Posterior vena cava (tissue), 2 donors: ENCODE measurements at places on chromosomes 4 and X.
A peak's percentile ranks its signal among the peaks of the same experiment; 100 is the strongest.

GRCh38 chr4:3293401-3294391, 875 bp downstream of the RGS12 start:
- DNase-seq: peak; percentile 81

DNA sequence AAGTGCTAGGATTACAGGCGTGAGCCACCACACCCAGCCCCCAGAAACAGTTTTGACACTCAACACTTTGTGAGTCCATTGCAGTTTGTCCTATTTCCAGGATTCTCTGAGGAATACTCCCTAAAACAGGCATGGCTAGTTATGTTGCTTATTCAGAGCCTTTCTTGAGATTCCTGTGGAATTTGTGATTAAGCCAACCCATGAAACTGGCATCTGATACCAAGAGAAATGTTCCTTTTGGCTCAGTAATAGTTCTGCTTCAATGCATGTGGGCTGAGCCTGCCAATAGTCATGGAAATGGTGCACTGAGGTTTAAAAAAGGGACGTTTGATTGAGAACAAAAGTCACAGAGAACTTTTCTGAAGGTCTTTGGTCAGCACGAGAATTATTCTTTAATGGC, 241.7 kb downstream of the PPP1R2C start:
- no peak for DNase-seq

DNA sequence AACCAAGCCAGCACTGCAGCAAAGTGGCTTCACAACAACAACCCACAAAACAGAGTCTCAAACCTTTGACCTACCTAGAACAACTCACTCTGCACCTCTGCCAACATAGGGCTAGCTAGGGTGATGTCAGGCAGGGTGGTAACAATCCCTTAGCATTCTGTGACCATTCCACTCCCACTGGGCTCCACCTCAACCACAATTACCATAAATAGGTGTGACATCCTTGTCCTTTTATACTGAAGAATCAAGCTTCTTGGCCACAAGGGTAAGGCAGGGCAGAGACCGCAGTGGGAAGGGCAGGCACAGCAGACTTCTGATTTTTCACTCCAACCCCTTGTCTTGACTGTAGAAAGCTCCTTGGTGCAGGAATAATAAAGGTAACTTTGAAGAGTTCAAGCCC, 795.4 kb upstream of the DIAPH2 start:
- no peak for DNase-seq

GRCh38 chr4:173264684-173265185, 69.4 kb downstream of the HMGB2 start:
- DNase-seq: no peak

GRCh38 chr4:174373821-174374220, 90.1 kb downstream of the CEP44 start:
- DNase-seq: no peak

GRCh38 chr4:60759518-60760245, 440.4 kb upstream of the ADGRL3 start:
- DNase-seq: no peak

- DNase-seq: no peak
Observed at GRCh38 chr4:115360431-115360830, 247.0 kb upstream of the NDST4 start.

DNA sequence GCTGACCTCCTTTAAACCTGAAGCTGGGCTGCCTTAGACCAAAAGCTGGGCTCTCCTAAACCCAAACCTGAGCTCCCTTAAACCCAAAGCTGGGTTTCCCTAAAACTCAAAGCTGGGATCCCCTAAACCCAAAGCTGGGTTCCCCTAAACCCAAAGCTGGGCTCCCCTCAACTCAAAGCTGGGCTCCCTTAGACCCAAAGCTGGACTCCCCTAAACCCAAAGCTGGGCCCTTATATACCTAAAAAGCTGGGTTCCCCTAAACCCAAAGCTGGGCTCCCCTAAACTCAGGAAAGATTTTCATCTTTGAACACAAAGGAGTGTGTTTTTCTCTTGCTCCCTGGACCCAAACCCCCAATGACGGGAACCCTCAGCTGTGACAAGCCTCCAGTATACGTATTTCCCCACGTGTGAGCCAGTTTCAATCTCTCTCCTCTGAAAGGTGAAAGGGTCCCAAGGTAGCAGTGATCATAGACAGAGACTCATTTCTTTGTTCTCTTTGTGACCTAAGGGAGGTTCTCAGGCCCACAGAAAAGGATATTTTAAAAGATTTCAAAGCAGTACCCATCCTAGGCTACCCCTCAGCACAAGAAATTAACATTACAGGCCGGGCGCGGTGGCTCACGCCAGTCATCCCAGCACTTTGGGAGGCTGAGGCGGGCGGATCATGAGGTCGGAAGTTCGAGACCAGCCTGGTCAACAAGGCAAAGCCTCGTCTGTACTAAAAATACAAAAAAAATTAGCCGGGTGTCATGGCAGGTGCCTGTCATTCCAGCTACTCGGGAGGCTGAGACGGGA, 31.3 kb upstream of the ASMTL start:
- no peak for DNase-seq

GRCh38 chrX:105314458-105314857, 94.0 kb upstream of the TEX13A start:
- DNase-seq: no peak

GRCh38 chr4:139847602-139848001, 182.0 kb downstream of the MGST2 start:
- no peak for DNase-seq

DNA sequence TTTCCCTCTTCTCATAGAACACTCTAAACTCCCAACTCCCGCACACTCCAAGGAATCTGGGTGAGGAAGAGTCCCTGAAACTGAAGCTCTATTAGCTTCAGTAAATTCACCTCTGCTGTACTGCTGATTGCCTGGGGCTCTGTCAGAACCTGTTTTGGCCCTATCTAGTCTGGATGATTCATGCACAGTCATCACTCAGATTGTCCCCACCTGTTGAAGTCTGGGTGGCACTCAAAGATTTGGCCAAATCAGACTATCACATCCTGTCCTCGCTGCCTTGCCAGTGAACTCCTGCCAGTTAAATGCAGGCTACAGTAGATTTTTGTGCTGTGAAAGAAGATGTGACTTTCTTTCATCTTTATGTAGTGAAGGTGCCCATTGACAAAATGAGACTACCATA, 63.5 kb upstream of the EMCN start:
- DNase-seq: no peak

GRCh38 chr4:82287720-82288119, 86.1 kb downstream of the HNRNPD start:
- DNase-seq: no peak

DNA sequence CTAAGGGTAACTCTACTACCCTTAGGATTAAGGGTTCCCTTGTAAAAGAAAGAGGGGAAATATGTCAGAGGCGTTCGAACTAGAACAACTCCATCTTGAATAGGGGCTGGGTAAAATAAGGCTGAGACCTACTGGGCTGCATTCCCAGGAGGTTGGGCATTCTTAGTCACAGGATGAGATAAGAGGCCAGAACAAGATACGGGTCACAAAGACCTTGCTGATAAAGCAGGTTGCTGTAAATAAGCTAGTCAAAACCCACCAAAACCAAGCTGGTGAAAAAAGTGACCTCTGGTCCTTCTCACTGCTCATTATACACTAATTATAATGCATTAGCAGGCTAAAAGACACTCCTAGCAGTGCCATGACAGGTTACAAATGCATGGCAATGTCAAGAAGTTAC, 922.0 kb downstream of the DMD start:
- DNase-seq: no peak

- DNase-seq: no peak
Observed at GRCh38 chr4:21888195-21888976, 60.2 kb downstream of the KCNIP4 start.

DNA sequence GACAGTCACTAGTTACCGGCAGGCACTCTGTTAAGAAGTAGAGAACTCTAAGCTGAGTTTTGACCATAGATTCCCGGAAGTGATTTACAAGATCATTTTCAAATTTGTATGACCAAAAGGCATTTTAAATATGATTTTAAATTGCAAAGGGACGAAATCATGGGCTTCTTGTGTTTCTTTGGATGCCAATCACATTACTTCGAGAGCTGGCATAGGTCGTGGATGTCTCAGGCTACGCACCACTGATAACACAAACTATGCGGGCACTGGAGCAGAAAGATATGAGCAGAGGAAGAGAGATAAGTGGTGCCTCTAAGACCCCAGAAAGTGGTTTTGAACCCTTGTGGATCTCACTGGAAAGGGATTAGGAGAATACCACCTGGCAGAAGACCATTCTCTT, 294.2 kb upstream of the FTHL17 start:
- no peak for DNase-seq

DNA sequence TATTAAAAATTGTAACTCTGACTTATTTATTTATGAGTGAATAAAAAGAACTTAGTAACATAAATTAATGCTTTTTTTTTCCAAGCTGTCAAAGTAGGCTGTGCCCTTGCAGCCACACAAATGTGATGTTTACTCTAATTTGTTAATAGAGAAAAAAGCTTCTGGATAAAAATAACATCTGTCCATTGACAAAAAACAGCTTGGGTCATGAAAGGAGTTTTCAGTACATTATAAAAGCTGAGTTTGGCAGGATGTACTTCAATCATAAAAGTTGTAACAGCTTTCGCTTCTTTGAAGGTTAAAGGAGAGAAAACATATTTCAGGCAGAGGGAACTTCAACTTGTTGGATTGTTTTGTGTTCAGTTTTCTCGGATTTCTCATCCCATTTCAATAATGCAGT, 105.6 kb downstream of the SLC4A4 start:
- DNase-seq: no peak

DNA sequence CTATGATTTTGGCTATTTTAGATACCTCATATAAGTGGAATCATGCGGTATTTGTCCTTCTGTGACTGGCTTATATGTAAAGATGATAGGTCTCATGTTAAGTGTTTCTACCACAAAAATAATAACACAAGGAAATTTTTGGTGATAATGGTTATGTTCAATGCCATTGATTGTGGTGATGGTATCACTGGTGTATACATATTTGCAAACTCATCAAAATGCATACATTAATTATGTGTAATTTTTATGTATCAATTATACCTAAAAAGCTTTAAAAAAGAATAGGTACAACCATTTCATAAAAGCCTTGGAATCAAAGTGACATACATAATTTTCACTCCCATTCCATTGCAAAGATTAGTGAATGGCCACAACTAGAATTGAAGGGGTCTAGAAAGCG, 178.3 kb upstream of the FMR1 start:
- DNase-seq: no peak

- DNase-seq: no peak
Observed at GRCh38 chrX:135396109-135396508, 25.6 kb upstream of the SMIM10L2A start.

- no peak for DNase-seq
Observed at GRCh38 chrX:64580605-64581004, 185.4 kb upstream of the MTMR8 start.

GRCh38 chr4:26369581-26369980, 48.8 kb downstream of the RBPJ start:
- no peak for DNase-seq
